ENCODE measurements at places on chromosomes 1 and 21. TPM values are rescaled to one million over a fixed set of nuclear protein-coding genes. Genes with fewer than 3 reads are reported as not detected.

DNA sequence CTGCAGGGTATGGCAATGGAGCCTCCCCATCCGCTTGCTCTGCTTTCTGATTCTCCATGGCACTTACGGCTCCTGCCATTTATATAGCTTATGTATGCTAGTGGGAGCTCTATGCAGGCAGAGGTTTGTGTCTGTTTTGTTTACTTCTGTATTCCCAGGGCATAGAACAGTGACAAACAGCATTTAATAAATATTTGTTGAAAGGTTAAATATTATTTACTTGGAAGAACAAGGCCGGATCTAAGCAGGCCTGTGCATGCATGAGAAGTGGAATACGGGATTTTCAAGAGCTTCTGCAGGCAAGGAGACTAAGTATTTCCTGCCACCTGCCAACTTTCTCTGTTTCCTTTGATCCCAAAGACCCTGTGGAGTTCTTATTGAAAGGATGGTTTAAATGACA is 90.7 kb downstream of the XCL2 start:
- no peak overlapping the region for H3K27ac ChIP-seq
- DNase-seq, result no peak
- peaks cover 3% of the 10 kb centered on the region for H3K27me3 ChIP-seq
- H3K4me1 ChIP-seq, result no peaks in the 10 kb centered on the region

DNA sequence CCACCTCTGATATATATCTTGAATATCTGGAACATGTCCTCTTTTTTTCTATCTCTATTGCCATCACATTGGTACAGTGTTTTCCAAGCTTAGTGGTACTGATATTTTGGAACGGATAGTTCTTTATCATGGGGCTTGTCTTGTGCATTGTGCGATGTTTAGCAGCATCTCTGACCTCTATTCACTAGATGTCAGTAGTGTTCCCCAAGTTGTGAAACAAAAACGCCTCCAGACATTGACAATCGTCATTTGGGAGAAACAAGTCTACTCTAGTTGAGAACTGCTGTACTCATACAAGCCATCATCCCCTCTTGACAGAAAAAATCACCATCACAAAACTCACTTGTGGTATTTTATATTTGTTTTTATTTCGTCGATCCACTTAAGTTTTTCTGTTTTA is 79.7 kb upstream of the CHODL start:
- no peaks in the 10 kb centered on the region for H3K36me3 ChIP-seq
- no peaks in the 10 kb centered on the region for H3K27me3 ChIP-seq
- H3K4me3 ChIP-seq, result no peak overlapping the region
- no peak overlapping the region for H3K27ac ChIP-seq
- DNase-seq, result no peak
- no peaks in the 10 kb centered on the region for H3K4me1 ChIP-seq

GRCh38 chr1:187390215-187390818 is 561.6 kb downstream of the PLA2G4A start:
- H3K27me3 ChIP-seq, result no peaks in the 10 kb centered on the region
- no peak overlapping the region for H3K4me3 ChIP-seq
- H3K36me3 ChIP-seq, result no peaks in the 10 kb centered on the region
- no peak overlapping the region for H3K27ac ChIP-seq
- H3K4me1 ChIP-seq, result no peaks in the 10 kb centered on the region
- no peak for DNase-seq

- H3K4me3 ChIP-seq, result no peak overlapping the region
- H3K27me3 ChIP-seq, result peaks cover 16% of the 10 kb centered on the region
- no peaks in the 10 kb centered on the region for H3K36me3 ChIP-seq
- H3K4me1 ChIP-seq, result no peaks in the 10 kb centered on the region
- no peak for DNase-seq
These were observed 60.6 kb downstream of the C1orf94 start for GRCh38 chr1:34237151-34237815.

DNA sequence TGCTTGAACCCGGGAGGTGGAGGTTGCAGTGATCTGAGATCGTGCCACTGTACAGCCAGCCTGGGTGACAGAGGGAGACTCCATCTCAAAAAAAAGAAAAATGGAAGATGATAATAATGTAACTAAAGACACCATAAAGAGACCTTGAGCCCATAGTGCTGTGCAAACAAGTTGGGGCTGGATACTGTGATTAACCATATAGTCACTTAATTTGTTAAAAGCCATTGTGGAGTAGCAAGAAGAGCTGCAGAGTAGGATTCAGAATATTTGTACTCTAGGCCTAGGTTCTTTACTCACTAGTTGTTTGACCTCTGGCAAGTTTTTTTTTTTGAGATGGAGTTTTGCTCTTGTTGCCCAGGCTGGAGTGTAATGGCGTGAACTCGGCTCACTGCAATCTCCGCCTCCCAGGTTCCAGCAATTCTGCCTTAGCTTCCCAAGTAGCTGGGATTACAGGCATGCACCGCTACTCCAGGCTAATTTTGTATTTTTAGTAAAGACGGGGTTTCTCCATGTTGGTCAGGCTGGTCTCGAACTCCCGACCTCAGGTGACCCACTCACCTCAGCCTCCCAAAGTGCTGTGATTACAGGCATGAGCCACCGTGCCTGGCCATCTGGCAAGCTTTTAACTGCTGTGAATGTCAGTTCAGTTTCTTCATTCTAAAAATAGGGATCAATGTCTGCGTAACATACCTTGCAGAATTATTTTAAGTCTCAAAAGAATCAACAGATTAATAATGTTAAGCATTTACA is 12.8 kb downstream of the CAP1 start:
- no peak overlapping the region for H3K27ac ChIP-seq
- H3K27me3 ChIP-seq, result no peaks in the 10 kb centered on the region
- H3K36me3 ChIP-seq, result peaks cover 10% of the 10 kb centered on the region
- H3K4me3 ChIP-seq, result no peak overlapping the region

- peaks cover 58% of the 10 kb centered on the region for H3K4me1 ChIP-seq
- no peak for DNase-seq
- H3K27ac ChIP-seq, result peak overlapping the region; percentile 54
- H3K4me3 ChIP-seq, result peak overlapping the region; percentile 57
- H3K27me3 ChIP-seq, result peaks cover 7% of the 10 kb centered on the region
These were observed 67.5 kb upstream of the ANGPTL1 start for GRCh38 chr1:178938101-178938958.

DNA sequence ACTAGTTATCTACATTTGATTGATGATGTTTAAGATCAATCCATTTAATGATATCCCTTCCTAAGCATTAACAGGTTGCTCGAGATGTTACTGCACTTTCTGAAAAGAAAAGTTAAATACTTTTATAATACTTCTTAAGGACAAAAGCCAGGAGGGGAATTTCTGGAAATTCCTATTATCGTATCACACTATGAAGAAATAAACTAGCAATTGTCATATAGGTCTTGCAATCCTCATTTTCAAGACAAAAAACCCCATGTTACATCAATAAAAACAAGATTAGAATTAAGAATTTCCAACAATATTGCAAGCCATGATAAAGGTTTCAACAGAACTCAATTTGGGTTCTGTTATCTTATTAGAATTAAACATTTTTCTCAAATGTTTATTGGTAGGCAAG is 47.2 kb downstream of the HNRNPR start:
- H3K36me3 ChIP-seq, result peaks cover 25% of the 10 kb centered on the region
- no peaks in the 10 kb centered on the region for H3K4me1 ChIP-seq
- no peaks in the 10 kb centered on the region for H3K27me3 ChIP-seq
- H3K4me3 ChIP-seq, result no peak overlapping the region

Gene PAQR6
- 19.0 TPM for total RNA-seq

Gene SPAG17
- total RNA-seq, result 5.6 TPM

Gene OR2T35
- not detected for total RNA-seq

Gene STPG1
- total RNA-seq, result 8.7 TPM

DNA sequence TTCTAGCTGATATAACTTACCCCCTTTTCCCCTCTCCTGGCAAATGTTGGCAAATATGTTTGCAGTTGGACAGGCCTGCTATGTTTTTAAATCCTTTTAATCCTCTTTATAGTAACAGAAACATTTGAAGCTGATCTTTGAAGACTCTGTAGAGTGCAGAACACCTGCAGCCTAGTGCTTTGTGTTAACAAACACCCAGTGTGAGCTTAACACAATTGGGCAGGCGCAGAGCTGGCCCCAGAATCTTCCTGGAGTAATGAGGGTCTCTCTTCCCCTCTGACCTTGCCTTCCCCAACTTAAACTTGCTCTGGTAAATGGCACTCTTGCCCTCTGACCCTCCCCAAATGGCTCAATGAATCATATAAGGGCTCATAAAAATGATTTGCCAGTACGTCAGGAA is 247.9 kb upstream of the LYPLAL1 start:
- H3K27me3 ChIP-seq, result peaks cover 4% of the 10 kb centered on the region
- no peaks in the 10 kb centered on the region for H3K36me3 ChIP-seq
- H3K4me3 ChIP-seq, result no peak overlapping the region
- H3K27ac ChIP-seq, result no peak overlapping the region
- DNase-seq, result no peak
- peaks cover 20% of the 10 kb centered on the region for H3K4me1 ChIP-seq

Gene TMPRSS15
- total RNA-seq, result 4.1 TPM

DNA sequence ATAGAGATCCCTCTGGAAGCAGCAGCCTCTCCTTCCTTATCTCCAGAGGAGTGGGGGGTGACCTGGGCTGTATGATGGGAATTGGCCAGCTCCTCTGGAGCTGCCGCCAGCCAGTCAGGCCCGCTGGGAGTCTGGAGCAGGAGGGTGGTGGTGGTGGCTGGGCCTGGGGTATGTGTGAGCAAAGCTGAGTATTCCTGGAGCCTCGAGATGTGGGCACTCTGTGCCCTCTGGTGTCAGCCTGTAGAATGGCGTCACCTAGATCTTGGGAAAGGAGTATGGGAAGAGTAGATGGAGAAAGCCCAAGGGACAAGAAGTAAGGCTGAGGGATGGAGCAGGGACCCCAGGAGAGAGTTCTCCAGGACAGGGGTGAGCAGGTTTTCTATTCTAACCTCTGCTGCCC is 16.0 kb downstream of the VANGL2 start:
- DNase-seq, result no peak
- no peak overlapping the region for H3K4me3 ChIP-seq
- no peak overlapping the region for H3K27ac ChIP-seq
- H3K4me1 ChIP-seq, result peaks cover 26% of the 10 kb centered on the region

Gene SPATA1
- total RNA-seq, result 1.8 TPM

Gene PDC
- not detected for total RNA-seq

- DNase-seq, result no peak
- H3K36me3 ChIP-seq, result no peaks in the 10 kb centered on the region
- H3K27me3 ChIP-seq, result no peaks in the 10 kb centered on the region
- H3K4me3 ChIP-seq, result no peak overlapping the region
These were observed 23.3 kb upstream of the LYPD8 start for GRCh38 chr1:248778906-248779305.

Gene VWA1
- 44.5 TPM for total RNA-seq

GRCh38 chr1:30313176-30313575 is 410.2 kb downstream of the MATN1 start:
- no peak overlapping the region for H3K4me3 ChIP-seq
- no peaks in the 10 kb centered on the region for H3K36me3 ChIP-seq
- peaks cover 23% of the 10 kb centered on the region for H3K27me3 ChIP-seq
- H3K4me1 ChIP-seq, result peaks cover 20% of the 10 kb centered on the region
- no peak overlapping the region for H3K27ac ChIP-seq

Gene CLCN6
- total RNA-seq, result 31.1 TPM

Gene ZYG11A
- 0.31 TPM for total RNA-seq

GRCh38 chr1:218869276-218869675 is 304.4 kb upstream of the LYPLAL1 start:
- H3K27ac ChIP-seq, result no peak overlapping the region
- H3K36me3 ChIP-seq, result no peaks in the 10 kb centered on the region
- DNase-seq, result no peak
- H3K4me3 ChIP-seq, result no peak overlapping the region
- H3K27me3 ChIP-seq, result no peaks in the 10 kb centered on the region

DNA sequence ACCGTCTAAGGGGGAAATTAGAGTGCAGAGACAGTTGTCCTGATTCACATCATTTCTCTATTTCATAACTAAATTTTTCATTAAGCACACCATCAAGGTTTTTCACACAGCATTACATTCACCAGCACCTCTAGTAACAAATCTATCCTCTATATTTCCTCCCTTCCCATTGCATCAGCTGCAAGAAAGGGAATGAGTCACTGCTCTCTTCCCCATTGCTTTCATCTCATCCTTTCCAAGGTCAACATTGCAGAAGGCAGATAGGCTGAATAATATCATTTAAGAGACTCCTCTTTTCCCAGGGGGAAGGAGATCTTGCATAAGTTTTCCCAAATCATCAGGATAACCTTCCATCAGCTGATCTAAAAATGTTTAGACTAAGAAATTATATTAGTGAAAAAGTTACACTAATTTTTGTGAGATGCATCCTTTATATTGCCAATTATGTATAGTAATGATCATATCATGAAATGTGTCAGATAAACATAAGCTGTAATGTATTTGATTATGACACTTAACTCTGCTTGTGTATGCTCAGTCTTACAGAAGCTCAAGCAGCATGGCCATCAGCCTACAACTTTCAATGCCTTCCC is 4.3 kb downstream of the INTS7 start:
- no peak for DNase-seq
- H3K4me3 ChIP-seq, result no peak overlapping the region
- peak overlapping the region; percentile 23 for H3K27ac ChIP-seq
- peaks cover 37% of the 10 kb centered on the region for H3K4me1 ChIP-seq
- H3K27me3 ChIP-seq, result no peaks in the 10 kb centered on the region
- H3K36me3 ChIP-seq, result peaks cover 20% of the 10 kb centered on the region

Gene LCE5A
- total RNA-seq, result not detected

DNA sequence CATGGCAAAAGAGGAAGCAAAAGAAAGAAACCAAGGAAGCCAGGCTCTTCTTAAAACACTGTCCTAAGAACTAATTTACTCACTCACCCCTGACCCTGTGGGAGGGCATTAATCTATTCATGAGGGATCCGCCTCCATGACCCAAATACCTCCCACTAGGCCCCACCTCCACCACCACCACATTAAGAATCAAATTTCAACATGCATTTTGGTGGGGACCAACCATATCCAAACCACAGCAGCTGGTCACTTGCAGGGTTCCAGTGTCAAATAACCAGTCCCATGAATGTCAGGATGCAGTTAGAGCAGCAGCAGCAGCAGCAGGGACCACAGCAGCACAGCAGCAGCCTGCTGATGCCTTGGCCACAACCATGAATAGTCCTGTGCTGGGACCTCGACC is 83.8 kb downstream of the ZC3H11B start:
- H3K4me3 ChIP-seq, result no peak overlapping the region
- no peak for DNase-seq
- H3K4me1 ChIP-seq, result peaks cover 25% of the 10 kb centered on the region
- H3K27ac ChIP-seq, result no peak overlapping the region

DNA sequence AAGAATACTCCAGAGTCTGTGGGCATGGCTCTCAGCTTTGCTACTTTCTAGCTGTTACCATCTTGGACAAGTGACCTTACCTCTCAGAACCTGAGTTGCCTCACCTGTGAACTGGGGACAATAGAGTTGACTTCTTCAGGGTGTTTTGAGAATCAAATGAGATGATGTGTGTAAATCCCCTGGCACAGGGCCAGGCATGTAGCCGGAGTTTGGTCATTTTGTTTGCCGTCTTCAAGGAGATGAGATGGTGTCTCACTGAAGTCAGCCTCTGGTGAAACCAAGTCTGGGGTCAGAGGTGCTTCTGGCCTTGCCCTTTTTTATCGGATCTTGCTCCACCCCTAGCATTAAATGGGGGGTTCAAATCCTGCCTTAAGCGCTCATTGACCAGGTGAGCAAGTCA is 149.2 kb upstream of the TMEM51 start:
- no peak for DNase-seq
- H3K27ac ChIP-seq, result no peak overlapping the region
- H3K4me3 ChIP-seq, result no peak overlapping the region
- peaks cover 4% of the 10 kb centered on the region for H3K36me3 ChIP-seq
- H3K27me3 ChIP-seq, result no peaks in the 10 kb centered on the region
- H3K4me1 ChIP-seq, result peaks cover 23% of the 10 kb centered on the region

- H3K4me3 ChIP-seq, result no peak overlapping the region
- H3K36me3 ChIP-seq, result no peaks in the 10 kb centered on the region
- H3K27me3 ChIP-seq, result no peaks in the 10 kb centered on the region
- no peak for DNase-seq
These were observed 231.5 kb upstream of the ST6GALNAC5 start for GRCh38 chr1:76635784-76636183.

GRCh38 chr1:61812916-61813315 is 70.6 kb downstream of the PATJ start:
- DNase-seq, result no peak
- H3K27ac ChIP-seq, result no peak overlapping the region
- peaks cover 5% of the 10 kb centered on the region for H3K4me1 ChIP-seq
- H3K27me3 ChIP-seq, result no peaks in the 10 kb centered on the region
- peaks cover 10% of the 10 kb centered on the region for H3K36me3 ChIP-seq

All from type B pancreatic cell (in vitro differentiated cells).